COLO829 (cell line): ENCODE measurements at places on chromosomes 6 and 20.

GRCh38 chr6:112085286-112086065 is 1.8 kb downstream of the TUBE1 start:
- no peak for DNase-seq

GRCh38 chr6:23559587-23560343 is 566.2 kb upstream of the NRSN1 start:
- no peak for DNase-seq

GRCh38 chr6:1612299-1612973 is 2.7 kb downstream of the FOXC1 start:
- DNase-seq: no peak

DNA sequence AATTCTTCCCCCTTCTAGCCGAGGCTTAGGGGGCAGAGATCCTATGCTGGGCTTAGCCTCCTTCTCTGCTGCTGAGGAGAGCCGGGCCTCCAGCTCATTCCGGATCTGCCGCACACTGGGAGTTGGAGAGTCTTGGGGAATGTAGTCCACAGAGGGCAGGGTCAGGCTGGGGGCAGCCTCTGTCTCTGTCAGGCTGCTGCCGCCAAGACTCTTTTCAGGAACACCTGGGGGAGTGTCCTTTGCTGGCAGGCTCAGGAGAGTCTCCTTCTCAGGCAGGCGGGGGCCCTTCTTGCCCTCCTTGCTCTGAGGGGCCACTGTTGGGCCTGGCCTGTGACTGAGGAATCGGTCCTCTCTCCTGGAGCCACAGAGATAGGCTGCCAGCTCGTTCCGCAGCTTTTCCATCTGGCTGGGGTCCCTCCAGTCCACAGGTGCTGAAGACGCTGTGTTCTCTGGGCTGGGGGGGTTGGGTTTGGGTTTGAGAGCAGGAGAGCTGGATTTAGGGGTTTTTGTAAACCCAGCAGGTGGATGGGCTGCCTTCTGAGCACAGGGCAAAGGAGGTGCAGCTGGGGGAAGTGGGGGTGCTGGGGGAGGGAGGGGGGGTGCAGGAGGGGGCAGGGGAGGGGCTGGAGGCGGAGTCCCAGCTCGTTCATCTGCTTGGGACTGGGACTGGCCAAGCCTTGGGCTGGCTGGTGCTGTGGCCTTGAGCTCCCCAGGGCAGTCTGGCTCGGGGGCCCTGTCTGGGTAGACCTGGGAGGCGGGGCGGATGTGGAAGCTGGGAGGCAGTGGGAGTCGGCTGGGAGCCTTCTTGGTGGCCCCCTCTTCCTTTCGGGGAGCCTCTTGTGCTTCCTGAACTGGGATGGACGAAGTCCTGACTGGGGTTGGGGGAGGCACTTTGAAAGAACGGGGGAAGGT is 36.1 kb downstream of the C6orf132 start:
- DNase-seq: no peak

DNA sequence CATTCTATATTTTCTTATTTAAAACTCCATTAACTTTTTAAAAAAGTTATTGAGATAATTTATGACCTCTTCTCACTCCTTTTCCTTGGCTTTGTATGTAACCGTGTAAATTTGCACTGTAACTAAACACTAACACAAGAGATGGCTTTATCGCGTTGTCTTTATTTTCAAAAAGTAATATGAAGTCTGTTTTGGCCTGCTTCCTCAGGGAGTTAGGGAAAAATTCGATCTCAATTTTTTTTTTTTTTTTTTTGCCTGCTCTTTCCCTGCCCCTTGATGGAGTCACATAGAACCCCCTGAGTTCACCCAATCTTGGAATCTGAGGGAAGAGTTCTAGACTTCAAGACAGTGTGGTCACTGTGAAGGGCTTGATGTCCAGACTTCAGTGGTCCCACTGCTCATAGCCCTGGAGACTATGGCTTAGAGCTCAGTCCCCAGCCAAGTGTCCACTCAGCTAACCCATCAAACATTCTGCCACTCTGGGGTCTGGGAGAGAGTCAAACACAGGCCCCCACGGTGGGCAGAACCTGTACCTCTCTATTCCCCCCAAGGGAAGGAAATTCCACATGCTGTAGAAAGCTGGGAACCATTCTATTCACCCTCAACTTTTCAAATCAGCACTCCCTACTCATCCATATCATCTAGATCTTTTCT is 15.7 kb upstream of the TBC1D22B start:
- no peak for DNase-seq

GRCh38 chr6:150008588-150008987 is 16.7 kb downstream of the RAET1L start:
- no peak for DNase-seq

DNA sequence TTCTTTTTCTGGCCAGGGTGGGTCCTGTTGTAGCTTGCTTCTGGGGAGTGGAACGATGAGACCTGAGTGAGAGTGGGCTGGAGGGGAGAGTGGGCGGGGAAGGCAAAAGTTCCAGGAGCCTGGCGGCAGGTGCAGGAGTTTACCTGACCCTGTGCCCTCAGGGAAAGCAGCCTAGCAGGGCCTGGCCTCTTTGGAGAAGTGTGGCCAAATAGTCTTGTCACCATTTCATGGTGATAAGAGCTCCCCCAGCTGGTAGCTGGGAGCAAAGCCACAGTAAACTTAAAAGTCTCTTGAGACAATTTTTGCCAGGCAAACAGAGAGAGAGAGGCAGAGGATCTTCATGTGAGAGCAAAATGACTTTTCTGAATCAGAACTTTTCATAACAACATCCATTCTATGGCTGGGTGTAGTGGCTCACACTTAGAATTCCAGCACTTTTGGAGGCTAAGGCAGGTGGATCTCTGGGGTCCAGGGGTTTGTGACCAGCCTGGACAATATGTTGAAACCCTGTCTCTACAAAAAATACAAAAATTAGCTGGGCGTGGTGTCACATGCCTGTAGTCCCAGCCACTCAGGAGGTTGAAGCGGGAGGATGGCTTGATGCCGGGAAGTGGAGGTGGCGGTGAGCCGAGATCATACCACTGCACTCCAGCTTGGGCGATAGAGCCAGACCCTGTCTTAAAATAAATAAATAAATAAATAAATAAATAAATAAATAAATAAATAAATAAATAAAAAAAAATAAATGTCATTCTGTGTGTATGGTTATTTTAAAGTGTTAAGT is 161.8 kb upstream of the SCGN start:
- peak; percentile 68 for DNase-seq

GRCh38 chr6:40695114-40695513 is 108.0 kb upstream of the LRFN2 start:
- DNase-seq: no peak

DNA sequence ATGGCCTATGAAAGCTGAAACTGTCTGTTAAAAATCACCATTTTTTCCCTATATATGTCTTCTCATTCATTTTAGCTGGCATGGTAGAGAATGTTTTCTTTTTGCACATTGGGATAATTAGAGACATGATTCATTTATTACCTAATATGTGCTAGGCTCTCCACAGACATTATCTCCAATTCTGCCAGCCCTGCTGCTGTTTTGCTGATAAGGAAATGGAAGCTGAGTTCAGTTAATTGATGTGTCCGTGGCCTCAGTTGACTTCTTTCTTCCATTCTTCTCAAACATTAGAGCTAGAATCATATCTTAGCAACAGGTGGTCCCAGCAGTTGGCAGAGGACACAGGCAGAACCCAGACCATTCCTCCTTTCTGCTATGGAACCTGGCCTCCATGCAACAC is 644.1 kb upstream of the CITED2 start:
- DNase-seq: no peak

GRCh38 chr6:143356101-143356880 is 94.2 kb downstream of the ADAT2 start:
- no peak for DNase-seq

- DNase-seq: no peak
These were observed 263.0 kb downstream of the ZNF217 start for GRCh38 chr20:53330601-53331140.

- DNase-seq: no peak
These were observed 24.7 kb upstream of the MROH8 start for GRCh38 chr20:37204056-37204455.

- DNase-seq: peak; percentile 92
These were observed 9.5 kb upstream of the PAQR8 start for GRCh38 chr6:52352239-52353018.

GRCh38 chr6:55293116-55293515 is 34.2 kb upstream of the GFRAL start:
- DNase-seq: peak; percentile 19

GRCh38 chr6:112936504-112936903 is 589.4 kb downstream of the RFPL4B start:
- DNase-seq: no peak

GRCh38 chr20:52971498-52972189 is 514 bp upstream of the TSHZ2 start:
- DNase-seq: no peak

- no peak for DNase-seq
These were observed 1.5 kb downstream of the RPS18 start for GRCh38 chr6:33273129-33273923.

- DNase-seq: no peak
These were observed 7.9 kb upstream of the MYT1 start for GRCh38 chr20:64156136-64156885.

DNA sequence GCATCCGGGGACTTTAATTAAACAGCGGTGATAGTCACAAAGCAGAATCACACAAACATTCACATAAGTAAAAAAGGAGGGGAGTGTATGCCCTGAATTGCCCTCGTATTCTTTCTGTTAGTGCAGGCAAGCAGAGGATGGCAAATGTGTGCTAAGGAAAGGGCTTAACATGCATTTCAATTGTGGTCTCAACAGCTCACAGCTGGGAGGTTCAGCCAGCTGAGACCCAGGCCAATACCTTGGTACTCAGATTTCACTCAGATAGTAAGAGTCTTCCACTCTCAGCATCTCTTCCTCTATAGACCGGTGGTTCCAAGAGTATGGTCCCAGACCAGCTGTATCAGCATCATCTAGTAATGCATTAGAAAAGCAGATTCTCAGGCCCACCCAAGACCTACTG is 215.1 kb downstream of the PHACTR1 start:
- no peak for DNase-seq

- DNase-seq: peak; percentile 67
These were observed 155.9 kb upstream of the POU3F2 start for GRCh38 chr6:98678481-98678880.

GRCh38 chr20:56691325-56691998 is 62.4 kb downstream of the TFAP2C start:
- DNase-seq: no peak

- no peak for DNase-seq
These were observed 281.3 kb downstream of the EPM2A start for GRCh38 chr6:145454006-145454405.

GRCh38 chr6:99885051-99885450 is 109.0 kb downstream of the MCHR2 start:
- no peak for DNase-seq

DNA sequence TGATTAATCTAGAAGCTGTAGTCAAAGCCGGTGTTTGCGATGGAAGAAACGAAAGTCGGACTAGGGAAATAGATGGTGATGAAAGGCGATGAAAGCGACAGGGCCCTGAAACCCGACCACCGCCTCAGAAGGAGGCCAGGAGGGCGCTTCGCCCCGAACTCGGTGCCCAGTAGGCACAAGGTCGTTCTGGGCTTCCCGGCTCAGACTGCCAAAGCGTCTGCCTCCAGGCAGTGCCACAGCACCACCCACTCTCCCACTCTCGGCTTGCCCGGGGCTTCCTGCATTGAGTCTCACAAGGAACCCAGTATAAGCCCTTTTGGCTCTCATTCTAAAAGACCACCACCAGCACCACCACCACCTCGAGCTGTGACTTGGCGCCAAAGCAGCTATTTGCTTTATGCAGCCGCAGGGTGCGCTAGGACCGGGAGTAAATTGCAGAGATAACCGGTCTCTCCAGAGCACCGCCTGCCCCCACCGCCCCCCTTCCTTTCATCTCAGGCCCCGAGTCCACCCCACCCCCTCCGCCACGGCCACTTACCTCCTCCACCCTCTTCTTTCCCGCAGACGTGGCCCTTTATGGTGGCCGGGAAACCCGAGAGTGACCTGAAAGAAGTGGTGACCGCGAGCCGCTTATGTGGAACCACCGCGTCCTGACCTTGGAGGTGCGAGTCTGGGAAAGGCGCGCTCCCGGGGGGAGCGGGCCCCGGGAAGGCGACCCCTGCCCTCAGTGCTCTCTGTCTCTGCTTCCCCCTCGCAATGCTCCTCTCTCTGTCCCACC is 2.4 kb downstream of the TCF21 start:
- no peak for DNase-seq

DNA sequence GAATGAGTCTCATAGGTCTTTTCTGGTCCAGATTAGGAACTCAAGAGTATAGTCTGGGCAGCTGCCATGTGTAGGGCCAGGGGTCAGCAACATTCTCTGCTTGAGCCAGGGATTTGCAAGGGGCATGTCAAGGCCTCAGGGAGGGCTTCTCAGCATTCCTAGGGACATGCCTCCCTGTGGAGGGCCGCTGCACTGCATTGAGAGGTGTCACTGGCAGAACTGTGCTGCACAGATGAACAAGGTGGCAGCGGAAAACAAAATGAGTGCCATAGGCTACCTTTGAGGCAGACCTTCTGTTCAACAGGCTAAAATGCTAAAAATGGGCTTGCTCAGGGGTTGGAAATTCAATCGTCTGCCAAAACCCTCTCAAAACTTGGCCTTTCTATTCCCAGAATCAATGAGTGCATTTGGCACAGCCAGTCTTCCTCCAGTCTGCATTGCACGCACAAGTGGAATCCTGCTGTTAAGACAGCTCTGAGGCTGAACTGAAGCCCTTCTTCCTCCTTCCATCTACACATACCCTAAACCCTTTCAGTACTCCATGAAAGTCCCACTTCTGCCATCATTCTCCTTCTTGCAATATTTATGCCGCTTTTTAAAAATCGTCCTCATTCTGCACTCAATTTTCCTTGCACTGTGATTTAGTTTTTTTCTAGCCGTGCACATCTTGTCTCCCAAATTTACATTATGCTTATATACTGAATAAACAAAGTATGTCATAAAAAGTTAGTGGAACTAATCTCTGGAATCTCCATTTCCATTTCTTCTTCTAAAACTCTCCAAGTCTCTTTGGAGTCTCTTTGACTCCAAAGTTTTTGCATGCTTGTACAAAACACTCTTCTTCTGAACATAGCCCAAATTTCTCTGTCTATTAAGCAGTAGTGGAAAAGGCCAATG is 51.7 kb downstream of the SLC26A8 start:
- no peak for DNase-seq

- DNase-seq: no peak
These were observed 16.1 kb downstream of the EPB41L1 start for GRCh38 chr20:36170542-36171215.
